ENCODE measurements at places on chromosomes 5 and 9. TPM values are rescaled to one million over a fixed set of nuclear protein-coding genes. Genes with fewer than 3 reads are reported as not detected.

Gene ADAMTS2
- total RNA-seq = 1.7 TPM

DNA sequence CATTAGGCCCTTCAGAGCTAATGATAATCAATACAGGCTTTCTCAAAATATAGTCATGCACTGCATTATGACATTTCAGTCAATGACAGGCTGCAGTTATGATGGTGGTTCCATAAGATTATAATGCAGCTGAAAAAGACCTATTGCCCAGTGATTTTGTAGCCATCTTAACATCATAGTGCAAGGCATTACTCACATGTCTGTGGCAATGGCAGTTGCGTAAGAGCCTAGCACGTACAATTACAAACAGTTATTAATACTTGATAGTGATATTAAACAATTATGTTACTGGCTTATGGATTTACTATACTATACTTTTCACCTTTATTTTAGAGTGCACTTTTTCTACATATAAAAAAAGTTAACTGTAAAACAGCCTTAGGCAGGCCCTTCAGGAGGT, 214.8 kb downstream of the ISL1 start:
- DNase-seq = no peak

- no peak for DNase-seq
Observed at GRCh38 chr9:32218100-32218767, 166.2 kb upstream of the ACO1 start.

DNA sequence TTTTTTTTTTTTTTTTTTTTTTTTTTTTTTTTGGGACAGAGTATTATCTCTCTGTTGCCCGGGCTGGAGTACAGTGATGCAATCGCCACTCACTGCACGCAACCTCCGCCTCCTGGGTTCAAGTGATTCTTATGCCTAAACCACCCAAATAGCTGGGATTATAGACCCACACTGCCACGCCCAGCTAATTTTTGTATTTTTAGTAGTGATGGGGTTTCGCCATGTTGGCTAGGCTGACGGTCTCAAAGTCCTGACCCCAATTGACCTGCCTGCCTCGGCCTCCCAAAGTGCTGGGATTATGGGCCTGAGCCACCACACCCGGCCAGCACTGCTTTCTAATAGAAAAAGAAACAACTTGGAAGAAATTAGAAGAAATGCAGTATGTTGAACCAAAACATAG, 39.2 kb downstream of the TTC1 start:
- no peak for DNase-seq

Gene TAF1L
- total RNA-seq = not detected

DNA sequence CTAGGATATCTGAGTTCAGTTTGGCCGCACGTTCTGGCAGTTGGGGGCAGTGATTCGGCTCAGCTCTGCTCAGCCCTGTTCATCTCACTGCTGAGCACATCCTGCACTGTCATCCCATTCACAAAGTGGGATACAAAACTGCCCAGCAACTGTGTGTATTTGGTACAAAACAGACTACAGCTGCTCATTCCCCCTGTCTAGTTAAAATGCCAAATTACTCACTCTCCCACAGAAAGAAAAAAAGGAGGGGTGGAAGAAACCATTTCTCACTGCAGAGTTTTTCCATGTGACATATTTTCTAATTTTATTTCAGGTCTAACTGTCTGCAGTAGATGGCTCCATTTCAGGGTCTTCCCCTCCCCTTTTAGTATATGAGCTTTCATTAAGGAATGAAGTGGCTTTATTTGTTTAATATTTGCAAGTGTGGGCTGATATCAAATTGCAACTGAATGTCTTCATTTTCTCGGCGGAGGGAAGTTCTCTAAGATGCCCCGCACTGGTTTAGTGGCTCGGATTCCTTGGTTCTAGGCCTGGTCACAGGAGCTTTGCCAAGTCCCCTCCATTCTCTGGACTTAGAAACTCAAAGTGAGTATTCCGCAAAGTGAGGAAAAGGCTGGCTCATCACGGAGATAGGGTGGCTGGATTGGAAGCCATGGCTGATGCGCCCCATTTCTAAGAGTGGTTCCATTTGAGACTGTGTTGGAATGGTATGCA, 14.7 kb downstream of the COL15A1 start:
- no peak for DNase-seq

Gene ENTPD8
- total RNA-seq = 0.76 TPM

- no peak for DNase-seq
Observed at GRCh38 chr9:115182264-115182663, 64.3 kb upstream of the TNC start.

DNA sequence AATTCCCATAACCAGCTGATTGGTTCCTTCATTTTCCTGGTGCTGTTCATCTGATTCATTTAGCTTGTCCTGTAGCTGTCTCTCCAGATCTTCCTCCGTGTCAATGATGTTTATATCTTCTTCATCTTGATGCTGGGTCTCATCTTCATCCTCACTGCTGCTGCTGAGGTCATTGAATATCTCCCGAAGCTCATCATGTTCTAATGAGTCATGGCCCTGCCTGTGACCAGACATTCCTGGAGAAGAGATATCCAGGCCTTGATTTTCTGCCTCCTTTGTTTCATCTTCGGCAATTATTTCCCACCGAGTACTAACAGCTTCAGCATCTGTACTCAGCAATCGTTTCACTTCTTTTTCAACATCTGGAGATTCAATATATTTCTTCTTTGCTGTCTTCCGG, 1.4 kb downstream of the TAF7 start:
- no peak for DNase-seq

DNA sequence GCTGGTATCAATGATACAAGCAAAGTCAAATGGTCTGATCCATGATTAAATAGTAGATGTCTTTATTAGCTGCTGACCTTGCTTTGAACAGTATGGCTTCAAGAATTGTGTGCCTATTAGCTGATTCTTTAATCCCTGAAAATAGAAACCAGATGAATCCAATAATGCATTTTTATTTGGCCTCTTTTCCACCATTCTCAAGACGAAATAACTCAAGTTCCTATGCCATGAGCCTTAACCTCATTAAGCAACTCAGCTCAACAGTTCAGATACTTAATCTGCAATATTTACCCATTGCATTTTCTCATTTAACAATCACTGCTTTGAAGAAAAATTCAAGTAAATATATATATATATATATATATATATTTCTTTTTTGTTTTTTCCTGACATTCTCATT, 588.6 kb upstream of the MEF2C start:
- DNase-seq = no peak
